ENCODE measurements at places on chromosomes 4 and X.

DNA sequence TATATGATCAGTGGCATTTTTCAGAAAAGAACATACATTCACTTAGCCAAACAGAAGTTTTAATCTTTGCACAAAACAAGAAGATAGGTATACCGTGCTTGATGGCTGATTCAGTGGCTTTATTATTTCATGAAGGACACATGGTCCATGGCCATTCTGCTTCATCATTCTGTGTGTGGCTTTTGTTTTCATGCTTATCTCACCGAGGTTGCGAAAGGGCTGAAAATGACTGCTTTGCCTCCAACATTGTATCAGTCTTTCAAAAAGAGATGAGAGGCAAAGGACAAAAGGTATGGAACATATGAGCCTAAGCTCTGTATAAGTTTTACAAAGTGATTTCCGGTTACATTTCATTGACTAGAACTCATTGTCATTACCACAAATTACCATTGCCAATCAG, 541.1 kb downstream of the RAB28 start:
- DNase-seq, result no peak

DNA sequence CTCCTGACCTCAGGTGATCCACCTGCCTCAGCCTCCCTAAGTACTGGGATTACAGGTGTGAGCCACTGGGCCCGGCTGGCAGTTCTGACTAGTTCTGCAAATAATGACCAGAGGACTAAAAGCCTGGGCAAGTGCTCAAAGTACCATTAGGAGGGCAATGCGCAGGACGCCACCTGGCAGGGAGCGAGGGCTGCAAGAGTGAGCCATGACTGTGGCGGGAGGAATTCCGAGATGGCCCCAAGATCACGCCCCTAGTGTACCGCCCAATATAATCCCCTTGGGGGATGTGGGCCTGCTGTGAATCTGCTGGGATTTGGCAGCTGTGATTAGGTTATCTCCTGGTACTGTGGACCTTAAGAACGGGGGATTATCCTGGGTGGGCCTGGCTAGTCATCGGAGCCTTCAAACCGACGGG, 26.2 kb upstream of the GPR78 start:
- DNase-seq, result no peak

DNA sequence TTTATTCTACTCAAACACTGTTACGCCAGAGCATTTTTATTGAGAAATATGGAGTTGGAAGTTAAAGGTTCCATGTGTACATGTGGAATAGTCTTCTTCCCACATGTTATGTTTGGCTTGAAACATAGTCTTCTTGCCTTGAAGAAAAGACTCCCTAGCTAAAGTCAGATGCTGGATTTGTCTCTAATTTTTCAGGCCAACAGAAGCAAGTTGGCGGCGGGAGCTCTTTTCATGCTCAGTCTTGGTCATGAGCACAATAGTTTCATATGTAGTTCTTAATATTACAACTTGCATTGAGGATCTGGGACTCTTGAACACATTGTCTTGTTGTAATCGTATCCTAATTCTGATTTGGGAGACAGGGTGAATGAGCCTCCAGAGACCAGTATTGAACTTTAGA, 19.4 kb downstream of the SEPTIN11 start:
- DNase-seq, result no peak

DNA sequence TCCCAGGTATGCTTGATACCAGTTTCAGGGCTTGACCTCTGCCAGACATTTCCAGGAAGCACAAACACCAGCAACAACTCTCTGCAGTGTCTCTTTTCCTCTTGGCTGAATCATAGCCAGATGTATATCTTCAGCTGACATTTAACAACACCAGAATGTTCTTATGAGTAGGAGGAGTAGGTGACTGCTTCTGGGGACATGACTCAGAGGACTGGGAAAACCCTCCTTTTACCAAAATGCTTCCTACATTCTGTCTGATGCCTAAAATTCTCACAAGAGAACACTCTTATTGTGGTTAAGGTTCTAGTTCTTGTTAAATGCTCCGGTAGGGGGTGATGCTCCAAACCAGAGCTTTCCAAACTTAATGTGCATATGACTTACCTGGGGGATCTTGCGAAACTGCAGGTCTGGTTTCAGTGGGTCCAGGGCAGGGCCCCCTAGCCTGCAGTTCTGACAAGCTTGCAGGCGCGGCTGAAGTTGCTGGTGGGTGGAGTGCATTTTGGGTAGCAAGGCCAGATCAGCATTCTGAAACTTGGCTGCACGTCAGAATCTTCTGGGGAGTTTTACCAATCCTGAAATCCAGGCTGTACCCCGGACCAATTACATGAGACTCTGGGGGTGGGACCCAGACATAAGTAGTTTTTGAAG, 329.3 kb upstream of the RPS6KA3 start:
- no peak for DNase-seq

Measured in left renal cortex interstitium (tissue), 4 donors.